ENCODE measurements at places on chromosomes 6 and 20. TPM values are rescaled to one million over a fixed set of nuclear protein-coding genes. Genes with fewer than 3 reads are reported as not detected.

ADGRF1 gene
- total RNA-seq, result not detected

CASS4 gene
- total RNA-seq, result 0.09 TPM

KIF25 gene
- total RNA-seq, result not detected

ANGPT4 gene
- total RNA-seq, result 0.03 TPM

LST1 gene
- total RNA-seq, result 0.37 TPM

SEL1L2 gene
- not detected for total RNA-seq

CCDC170 gene
- total RNA-seq, result 0.10 TPM

ZC3H12D gene
- 0.20 TPM for total RNA-seq

Measured in A549 treated with CpdA at 1 μM for 4 hours (cell line).